ENCODE measurements at places on chromosomes 4 and X. TPM values are rescaled to one million over a fixed set of nuclear protein-coding genes. Genes with fewer than 3 reads are reported as not detected.

The S100P gene
- 59.5 TPM for total RNA-seq

The MAGEA12 gene
- total RNA-seq = not detected

The REELD1 gene
- total RNA-seq = not detected

The NWD2 gene
- total RNA-seq = not detected

The SPIN2A gene
- total RNA-seq = 0.14 TPM

The PABPC5 gene
- total RNA-seq = not detected

The NAA11 gene
- not detected for total RNA-seq

The MTTP gene
- total RNA-seq = not detected

The TIGD4 gene
- total RNA-seq = 0.12 TPM

The TCEAL2 gene
- total RNA-seq = not detected

The CACNA1F gene
- total RNA-seq = not detected

The IL1RAPL2 gene
- total RNA-seq = not detected

The HS6ST2 gene
- total RNA-seq = 0.17 TPM

The SUPT20HL2 gene
- not detected for total RNA-seq

The MAGEA1 gene
- total RNA-seq = not detected

The ENOX2 gene
- total RNA-seq = 9.9 TPM

The NXF2B gene
- total RNA-seq = not detected

The ITGB1BP2 gene
- 0.74 TPM for total RNA-seq

The CENPI gene
- 12.8 TPM for total RNA-seq

The POU3F4 gene
- not detected for total RNA-seq

The KLKB1 gene
- total RNA-seq = not detected

The MYOZ2 gene
- total RNA-seq = not detected

The COL4A5 gene
- 16.0 TPM for total RNA-seq

The NUDT11 gene
- total RNA-seq = 3.3 TPM

The RHOXF1 gene
- not detected for total RNA-seq

The ADAMTS3 gene
- 0.06 TPM for total RNA-seq

The TSR2 gene
- total RNA-seq = 56.3 TPM

The SMARCA1 gene
- 46.0 TPM for total RNA-seq

The ATP1B4 gene
- not detected for total RNA-seq

The ADGRL3 gene
- 0.05 TPM for total RNA-seq

The FAM3A gene
- total RNA-seq = 46.1 TPM

The CT47B1 gene
- total RNA-seq = not detected

The TMPRSS11F gene
- total RNA-seq = not detected

The VEGFC gene
- 16.8 TPM for total RNA-seq

The C4orf36 gene
- 2.5 TPM for total RNA-seq

All from A549 treated with RU486 at 1 μM for 4 hours (cell line).